ENCODE measurements at places on chromosomes 7 and 10.

GRCh38 chr10:21180604-21181003 lies 283.5 kb upstream of the NEBL start:
- no peak for DNase-seq

DNA sequence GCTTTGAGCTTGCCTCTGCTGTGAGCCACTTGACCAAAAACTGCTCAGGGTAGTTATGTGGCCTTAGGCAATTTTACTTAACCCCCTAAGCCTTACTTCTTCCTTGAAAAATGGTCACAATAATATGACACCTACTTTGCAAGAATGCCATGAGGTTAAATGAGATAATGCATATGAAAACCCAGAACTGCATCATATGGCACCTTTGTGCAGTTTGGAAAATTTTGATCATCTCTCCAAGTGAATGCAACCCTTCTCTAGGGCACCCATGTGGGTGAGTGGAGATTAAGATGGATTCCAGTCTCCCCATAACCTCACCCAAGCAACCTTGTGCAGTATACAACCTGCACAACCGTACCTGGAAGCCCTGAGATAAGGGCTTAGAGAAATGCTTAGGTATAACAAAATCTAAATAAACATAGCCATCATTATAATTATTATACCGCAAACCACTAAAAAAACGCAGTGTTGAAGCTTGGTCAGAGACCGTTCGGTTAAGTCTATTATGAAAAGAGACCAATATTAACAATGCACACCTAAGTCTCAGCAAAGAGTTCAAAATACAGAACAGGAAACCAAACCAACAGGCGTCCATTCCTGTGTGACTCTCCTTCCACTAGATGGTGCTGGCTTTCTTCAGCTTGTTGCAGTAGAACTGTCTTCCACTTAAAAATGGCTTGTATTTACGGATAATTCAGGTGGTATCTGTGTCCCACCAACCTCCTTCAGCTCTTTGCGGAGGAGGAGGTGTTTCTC lies 21.0 kb upstream of the ASB15 start:
- DNase-seq = no peak

- no peak for DNase-seq
These were observed 11.8 kb upstream of the IKZF1 start for GRCh38 chr7:50292763-50293162.

GRCh38 chr10:18226336-18226735 lies 86.1 kb downstream of the CACNB2 start:
- no peak for DNase-seq

DNA sequence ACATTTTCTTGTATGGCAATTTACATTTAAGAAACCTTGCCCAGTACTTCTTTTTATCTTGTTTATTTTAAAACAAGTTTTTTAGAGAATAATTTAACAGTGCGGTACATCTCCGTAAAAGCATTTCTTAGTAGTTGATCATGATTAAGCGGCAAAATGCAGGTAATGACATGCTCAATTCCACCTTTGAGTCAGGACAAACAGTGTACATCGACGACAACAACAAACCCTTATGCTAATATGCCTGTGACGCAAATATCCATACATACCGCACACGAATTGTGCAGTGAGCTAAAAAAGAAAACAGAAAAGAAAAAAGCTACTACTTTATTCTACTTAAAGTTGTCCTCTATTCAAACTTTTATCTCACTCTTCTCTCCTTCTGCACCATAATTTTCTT lies 1.9 kb downstream of the MAGI2 start:
- no peak for DNase-seq

GRCh38 chr10:119638982-119639381 lies 12.2 kb upstream of the BAG3 start:
- DNase-seq = no peak

GRCh38 chr7:158495786-158496185 lies 91.8 kb downstream of the PTPRN2 start:
- peak; percentile 16 for DNase-seq

- DNase-seq = no peak
These were observed 495.2 kb upstream of the LRRN3 start for GRCh38 chr7:110595694-110596093.

- DNase-seq = no peak
These were observed 69.5 kb downstream of the MYL10 start for GRCh38 chr7:101559586-101559985.

- DNase-seq = no peak
These were observed 31.7 kb downstream of the ZNF775 start for GRCh38 chr7:150410680-150411346.

DNA sequence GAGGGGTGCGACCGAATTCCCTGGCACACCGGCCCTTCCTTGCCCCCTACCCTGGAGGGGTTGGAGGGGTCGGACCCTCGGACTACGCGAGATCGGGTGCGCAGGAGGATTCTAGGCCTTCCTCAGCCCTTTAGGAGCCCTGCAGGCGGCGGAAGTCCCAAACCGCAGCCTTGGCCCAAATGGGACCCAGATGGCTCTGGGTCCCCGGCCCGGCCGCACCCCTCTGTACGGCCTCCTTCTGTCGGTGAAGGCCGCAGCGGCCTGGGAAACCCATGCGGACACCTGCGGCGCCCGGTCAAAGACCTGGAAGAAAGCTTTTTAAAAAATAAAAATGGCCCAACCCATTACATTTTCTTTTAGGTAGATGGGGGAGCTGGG lies 2.4 kb upstream of the VAX1 start:
- no peak for DNase-seq

GRCh38 chr10:7157091-7157490 lies 253.7 kb downstream of the SFMBT2 start:
- peak; percentile 54 for DNase-seq

DNA sequence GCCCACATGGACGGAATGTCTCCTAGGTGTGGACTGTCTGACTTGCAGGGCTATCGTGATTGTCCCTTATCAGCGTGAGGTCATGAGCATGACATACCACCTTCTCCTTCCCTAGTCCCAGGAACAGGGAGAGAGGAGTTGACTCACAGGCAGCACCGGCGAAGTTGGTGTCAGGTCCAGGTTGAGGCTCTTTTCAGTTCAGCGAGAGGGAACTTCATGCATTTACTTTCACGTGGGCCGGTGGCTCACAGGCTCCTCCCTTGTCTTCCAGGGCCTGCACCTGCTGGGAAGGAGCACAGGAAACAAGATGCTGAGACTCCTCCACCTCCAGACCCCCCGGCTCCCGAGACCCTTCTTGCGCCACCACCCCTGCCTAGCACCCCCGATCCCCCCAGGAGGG lies 46.1 kb downstream of the PROSER2 start:
- no peak for DNase-seq

DNA sequence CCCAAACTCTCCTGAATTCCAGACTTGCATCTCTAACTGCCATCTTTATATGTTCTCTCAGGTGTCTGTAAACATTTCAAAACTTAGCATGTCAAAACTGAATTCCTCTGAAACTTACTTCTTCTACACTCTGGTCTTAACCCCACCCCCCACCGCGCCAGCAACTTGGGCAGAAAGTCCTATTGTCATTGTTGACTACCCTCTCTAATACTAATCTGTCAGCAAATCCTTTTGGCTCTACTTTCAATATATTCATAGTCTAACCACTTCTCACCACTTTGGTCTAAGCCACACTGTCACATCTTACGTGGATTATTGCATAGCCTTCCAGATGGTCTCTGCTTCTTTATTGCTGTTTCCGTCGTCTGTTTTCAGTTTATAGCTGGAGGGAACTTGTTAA lies 86.6 kb downstream of the AHCYL2 start:
- no peak for DNase-seq

- DNase-seq = peak; percentile 92
These were observed 98.7 kb upstream of the PPIF start for GRCh38 chr10:79248341-79249185.

DNA sequence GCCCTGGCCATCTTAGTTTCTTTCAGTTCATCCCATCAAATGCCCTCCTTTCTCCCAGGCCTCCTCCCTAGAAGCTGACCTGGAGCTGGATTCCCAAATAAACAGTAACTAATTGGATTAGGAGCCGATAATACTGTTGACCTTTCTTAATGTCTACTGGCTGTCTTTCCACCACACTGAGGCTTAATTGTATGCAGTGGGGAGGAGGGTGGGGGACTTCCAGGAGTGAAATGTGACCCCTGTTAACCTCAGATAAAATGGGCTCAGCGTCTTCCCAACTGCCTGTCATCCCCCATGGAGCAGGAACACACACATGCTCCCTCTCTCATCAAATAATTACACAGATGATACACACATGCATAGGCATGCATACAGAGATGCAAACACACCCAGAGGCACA lies 53.7 kb upstream of the LBX1 start:
- no peak for DNase-seq

- DNase-seq = peak; percentile 73
These were observed 21.0 kb downstream of the UPP1 start for GRCh38 chr7:48109848-48110663.

- DNase-seq = no peak
These were observed 116.4 kb downstream of the TCERG1L start for GRCh38 chr10:131195116-131195515.

- DNase-seq = no peak
These were observed 134.4 kb downstream of the CSTF2T start for GRCh38 chr10:51564896-51565510.

GRCh38 chr10:113764582-113764981 lies 13.1 kb downstream of the PLEKHS1 start:
- DNase-seq = no peak
